ENCODE measurements at places on chromosomes 3 and 15. TPM values are rescaled to one million over a fixed set of nuclear protein-coding genes. Genes with fewer than 3 reads are reported as not detected.

The CCDC14 gene
- total RNA-seq = 19.8 TPM

The SLC2A2 gene
- total RNA-seq = not detected

The DAPK2 gene
- 3.8 TPM for total RNA-seq

The TBC1D21 gene
- total RNA-seq = not detected

The ZNF445 gene
- 1.8 TPM for total RNA-seq

The RHOV gene
- 4.7 TPM for total RNA-seq

The SI gene
- not detected for total RNA-seq

The NR2E3 gene
- total RNA-seq = 0.15 TPM

The RPL29 gene
- 1,486 TPM for total RNA-seq

The PIERCE2 gene
- 4.8 TPM for total RNA-seq

The PLCB2 gene
- 0.69 TPM for total RNA-seq

The SNTN gene
- total RNA-seq = not detected

The SLC9C1 gene
- total RNA-seq = not detected

The USF3 gene
- total RNA-seq = 1.2 TPM

The FAM3D gene
- not detected for total RNA-seq

The INKA1 gene
- total RNA-seq = 2.0 TPM

The TMCO5A gene
- not detected for total RNA-seq

The SFMBT1 gene
- 8.1 TPM for total RNA-seq

The NDUFB5 gene
- total RNA-seq = 46.9 TPM

The PIF1 gene
- 17.4 TPM for total RNA-seq

The MRPL46 gene
- 60.8 TPM for total RNA-seq

The LRRC31 gene
- total RNA-seq = not detected

The GOLGA8M gene
- total RNA-seq = 0.10 TPM

The IL1RAP gene
- total RNA-seq = 6.8 TPM

The NUDT16 gene
- total RNA-seq = 5.2 TPM

The IL12A gene
- total RNA-seq = 0.96 TPM

The TRPM1 gene
- total RNA-seq = not detected

The RBSN gene
- total RNA-seq = 10.5 TPM

The TMEM212 gene
- not detected for total RNA-seq

The C3orf85 gene
- not detected for total RNA-seq

The OR5K3 gene
- total RNA-seq = not detected

The CXCR6 gene
- not detected for total RNA-seq

The TSEN2 gene
- 15.8 TPM for total RNA-seq

The CCK gene
- total RNA-seq = 0.94 TPM

The CMTM8 gene
- total RNA-seq = 6.4 TPM

The LMOD3 gene
- total RNA-seq = not detected

The FBXO40 gene
- not detected for total RNA-seq

The HIGD2B gene
- total RNA-seq = not detected

The FHIT gene
- 0.40 TPM for total RNA-seq

The MGA gene
- 8.6 TPM for total RNA-seq

The PAQR5 gene
- total RNA-seq = 110 TPM

The FOXB1 gene
- total RNA-seq = not detected
